Sigmoid colon (tissue), 7 donors: ENCODE measurements at places on chromosomes 3 and 15. TPM values are rescaled to one million over a fixed set of nuclear protein-coding genes. Genes with fewer than 3 reads are reported as not detected.

Gene PTPRG
- total RNA-seq, result 75.1 TPM

Gene PLA1A
- 1.2 TPM for total RNA-seq

Gene SERINC4
- not detected for total RNA-seq

Gene CCDC66
- total RNA-seq, result 31.0 TPM

Gene FRMD4B
- 12.9 TPM for total RNA-seq

Gene ZDHHC19
- not detected for total RNA-seq

GRCh38 chr15:67746022-67746421, 79.3 kb upstream of the SKOR1 start:
- H3K4me1 ChIP-seq, result peaks cover 26% of the 10 kb centered on the region
- H3K4me3 ChIP-seq, result no peak overlapping the region
- no peaks in the 10 kb centered on the region for H3K27me3 ChIP-seq
- no peak for DNase-seq
- H3K36me3 ChIP-seq, result no peaks in the 10 kb centered on the region

- H3K27me3 ChIP-seq, result no peaks in the 10 kb centered on the region
- H3K36me3 ChIP-seq, result no peaks in the 10 kb centered on the region
- no peak for DNase-seq
- H3K4me3 ChIP-seq, result no peak overlapping the region
- H3K4me1 ChIP-seq, result no peaks in the 10 kb centered on the region
- no peak overlapping the region for H3K27ac ChIP-seq
These were observed 158.7 kb upstream of the ROBO1 start for GRCh38 chr3:79926522-79926921.

DNA sequence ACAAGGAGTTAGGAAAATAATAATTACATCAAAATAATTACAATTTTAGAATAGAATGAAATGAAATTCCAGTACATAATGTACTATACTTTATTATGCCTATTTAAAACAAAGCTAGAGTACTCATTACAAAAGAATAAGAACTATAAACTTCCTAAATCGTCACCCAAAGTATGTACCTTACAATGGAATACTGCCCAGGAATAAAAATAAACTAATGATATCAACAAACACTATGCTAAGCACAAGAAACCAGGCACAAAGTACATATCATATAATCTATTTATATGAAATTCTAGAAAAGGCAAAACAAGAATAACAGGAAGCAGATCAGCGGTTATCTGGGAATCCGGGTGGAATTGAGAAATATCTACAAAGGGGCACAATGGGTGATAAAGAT, 84.7 kb downstream of the MYO9A start:
- no peak overlapping the region for H3K4me3 ChIP-seq
- H3K27ac ChIP-seq, result peak overlapping the region; percentile 55
- H3K36me3 ChIP-seq, result no peaks in the 10 kb centered on the region
- DNase-seq, result no peak

GRCh38 chr3:37571269-37571668, 290.4 kb upstream of the CTDSPL start:
- H3K27ac ChIP-seq, result no peak overlapping the region
- H3K27me3 ChIP-seq, result no peaks in the 10 kb centered on the region
- no peaks in the 10 kb centered on the region for H3K36me3 ChIP-seq
- DNase-seq, result no peak
- no peak overlapping the region for H3K4me3 ChIP-seq

DNA sequence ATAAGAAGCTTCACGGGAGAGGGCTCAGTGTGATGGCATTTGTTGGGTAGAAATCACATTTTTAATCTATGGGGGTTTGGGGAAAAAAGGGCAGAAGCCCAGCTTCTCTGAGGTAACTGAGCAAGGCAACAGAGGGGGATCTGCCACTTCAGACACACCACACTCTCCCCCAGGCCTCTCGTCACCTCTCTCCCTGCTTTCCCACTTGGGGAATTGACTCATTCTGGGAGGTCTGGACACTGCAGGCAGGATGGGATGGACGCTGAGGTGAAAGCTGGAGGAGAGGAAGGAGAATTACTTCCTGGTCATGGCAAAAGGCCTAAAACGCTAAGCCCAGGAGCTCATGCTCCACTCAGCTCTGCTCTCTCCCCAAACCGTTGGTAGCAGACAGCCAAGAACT, 33.2 kb downstream of the MYO5C start:
- no peak for DNase-seq
- H3K27me3 ChIP-seq, result no peaks in the 10 kb centered on the region

DNA sequence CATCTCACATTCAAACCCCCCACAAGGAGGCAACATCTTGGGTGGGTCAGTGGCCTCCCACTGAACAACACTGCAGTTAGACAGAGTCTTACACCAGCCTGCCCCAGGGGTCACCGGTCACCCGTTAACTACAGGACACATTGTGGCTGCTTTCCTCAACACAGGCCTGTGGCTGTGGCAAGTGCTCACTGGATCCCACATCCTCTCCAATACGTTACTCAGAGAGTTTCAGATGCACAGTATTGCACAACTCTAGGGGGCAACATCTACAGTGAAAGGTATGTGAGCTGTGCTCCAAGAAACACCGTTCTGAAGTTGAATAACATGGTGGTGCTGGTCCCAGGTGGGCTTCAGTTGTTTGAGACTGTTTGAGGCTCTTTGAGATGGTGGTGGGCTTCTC, 41.0 kb downstream of the CTDSPL start:
- H3K27ac ChIP-seq, result no peak overlapping the region
- no peak overlapping the region for H3K4me3 ChIP-seq
- H3K27me3 ChIP-seq, result no peaks in the 10 kb centered on the region
- no peak for DNase-seq
- H3K36me3 ChIP-seq, result no peaks in the 10 kb centered on the region

GRCh38 chr15:43144512-43144911, 11.1 kb downstream of the TMEM62 start:
- H3K36me3 ChIP-seq, result peaks cover 24% of the 10 kb centered on the region
- H3K4me1 ChIP-seq, result no peaks in the 10 kb centered on the region
- no peak for DNase-seq
- no peaks in the 10 kb centered on the region for H3K27me3 ChIP-seq
- H3K27ac ChIP-seq, result no peak overlapping the region
- H3K4me3 ChIP-seq, result no peak overlapping the region

GRCh38 chr15:99580076-99580475, 14.3 kb downstream of the MEF2A start:
- DNase-seq, result no peak
- no peaks in the 10 kb centered on the region for H3K27me3 ChIP-seq
- peaks cover 61% of the 10 kb centered on the region for H3K4me1 ChIP-seq
- H3K27ac ChIP-seq, result no peak overlapping the region
- no peak overlapping the region for H3K4me3 ChIP-seq

GRCh38 chr3:79086514-79086913, 681.3 kb downstream of the ROBO1 start:
- no peaks in the 10 kb centered on the region for H3K36me3 ChIP-seq
- no peak overlapping the region for H3K4me3 ChIP-seq
- H3K27ac ChIP-seq, result no peak overlapping the region
- H3K27me3 ChIP-seq, result no peaks in the 10 kb centered on the region
- DNase-seq, result peak; percentile 62

- H3K36me3 ChIP-seq, result no peaks in the 10 kb centered on the region
- no peak overlapping the region for H3K27ac ChIP-seq
- DNase-seq, result no peak
- peaks cover 28% of the 10 kb centered on the region for H3K4me1 ChIP-seq
These were observed 254.1 kb downstream of the UACA start for GRCh38 chr15:70509282-70509662.

GRCh38 chr15:71202712-71203111, 87.4 kb downstream of the THSD4 start:
- no peak overlapping the region for H3K27ac ChIP-seq
- no peaks in the 10 kb centered on the region for H3K27me3 ChIP-seq
- H3K36me3 ChIP-seq, result no peaks in the 10 kb centered on the region
- no peak overlapping the region for H3K4me3 ChIP-seq
- no peak for DNase-seq

- no peaks in the 10 kb centered on the region for H3K36me3 ChIP-seq
- H3K4me1 ChIP-seq, result no peaks in the 10 kb centered on the region
- no peak overlapping the region for H3K4me3 ChIP-seq
- DNase-seq, result no peak
- H3K27me3 ChIP-seq, result no peaks in the 10 kb centered on the region
These were observed 138.3 kb upstream of the ROBO1 start for GRCh38 chr3:79906106-79906505.

- H3K27ac ChIP-seq, result no peak overlapping the region
- H3K4me3 ChIP-seq, result no peak overlapping the region
- no peaks in the 10 kb centered on the region for H3K36me3 ChIP-seq
- H3K4me1 ChIP-seq, result no peaks in the 10 kb centered on the region
- H3K27me3 ChIP-seq, result no peaks in the 10 kb centered on the region
- DNase-seq, result no peak
These were observed 144.1 kb downstream of the ALDH1A2 start for GRCh38 chr15:57921371-57921770.

DNA sequence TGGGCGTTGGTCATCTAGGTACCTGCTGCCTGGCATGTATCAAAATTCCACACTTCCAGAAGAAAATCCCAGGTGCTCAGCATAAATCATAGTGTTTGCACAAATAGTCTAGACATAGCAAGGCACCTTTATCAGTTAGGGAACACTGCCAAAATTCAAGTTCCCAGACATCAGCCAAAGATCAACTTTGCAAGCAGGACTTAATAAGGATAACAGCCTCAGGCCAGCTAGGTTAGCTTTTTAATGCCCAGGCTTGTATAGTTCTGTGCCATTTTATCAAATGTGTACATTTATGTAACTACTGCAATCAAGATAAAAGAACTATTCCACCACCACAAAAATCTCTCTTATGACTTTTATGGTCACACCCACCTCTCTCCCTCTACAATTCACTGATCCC, 30.7 kb downstream of the DZIP3 start:
- H3K4me3 ChIP-seq, result no peak overlapping the region
- H3K27ac ChIP-seq, result no peak overlapping the region
- no peaks in the 10 kb centered on the region for H3K36me3 ChIP-seq
- no peak for DNase-seq
- no peaks in the 10 kb centered on the region for H3K4me1 ChIP-seq
- no peaks in the 10 kb centered on the region for H3K27me3 ChIP-seq

DNA sequence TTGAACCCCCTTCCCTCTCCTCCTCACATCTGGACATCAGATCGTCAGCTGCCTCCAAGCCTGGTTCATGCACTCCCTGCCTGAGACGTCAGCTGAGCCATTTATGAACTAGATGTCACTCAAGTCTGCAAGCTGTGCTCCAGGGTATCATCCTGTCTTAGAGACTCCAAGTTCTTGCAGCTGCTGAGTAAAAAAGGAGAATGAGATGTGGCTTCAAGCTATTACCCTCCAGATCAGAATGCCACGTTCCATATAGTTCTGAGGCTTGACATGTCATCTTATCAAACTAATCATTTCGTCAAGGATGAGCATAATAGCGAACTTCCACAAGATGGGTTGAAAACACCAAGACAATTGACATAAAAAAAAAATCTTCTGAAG, 766.3 kb downstream of the TBL1XR1 start:
- H3K4me3 ChIP-seq, result no peak overlapping the region
- no peak overlapping the region for H3K27ac ChIP-seq
- no peaks in the 10 kb centered on the region for H3K36me3 ChIP-seq
- H3K27me3 ChIP-seq, result no peaks in the 10 kb centered on the region
- no peak for DNase-seq
- H3K4me1 ChIP-seq, result no peaks in the 10 kb centered on the region

- H3K36me3 ChIP-seq, result no peaks in the 10 kb centered on the region
- DNase-seq, result no peak
- no peak overlapping the region for H3K27ac ChIP-seq
- H3K4me3 ChIP-seq, result no peak overlapping the region
- H3K4me1 ChIP-seq, result no peaks in the 10 kb centered on the region
These were observed 54.8 kb downstream of the BTD start for GRCh38 chr3:15656342-15656741.

DNA sequence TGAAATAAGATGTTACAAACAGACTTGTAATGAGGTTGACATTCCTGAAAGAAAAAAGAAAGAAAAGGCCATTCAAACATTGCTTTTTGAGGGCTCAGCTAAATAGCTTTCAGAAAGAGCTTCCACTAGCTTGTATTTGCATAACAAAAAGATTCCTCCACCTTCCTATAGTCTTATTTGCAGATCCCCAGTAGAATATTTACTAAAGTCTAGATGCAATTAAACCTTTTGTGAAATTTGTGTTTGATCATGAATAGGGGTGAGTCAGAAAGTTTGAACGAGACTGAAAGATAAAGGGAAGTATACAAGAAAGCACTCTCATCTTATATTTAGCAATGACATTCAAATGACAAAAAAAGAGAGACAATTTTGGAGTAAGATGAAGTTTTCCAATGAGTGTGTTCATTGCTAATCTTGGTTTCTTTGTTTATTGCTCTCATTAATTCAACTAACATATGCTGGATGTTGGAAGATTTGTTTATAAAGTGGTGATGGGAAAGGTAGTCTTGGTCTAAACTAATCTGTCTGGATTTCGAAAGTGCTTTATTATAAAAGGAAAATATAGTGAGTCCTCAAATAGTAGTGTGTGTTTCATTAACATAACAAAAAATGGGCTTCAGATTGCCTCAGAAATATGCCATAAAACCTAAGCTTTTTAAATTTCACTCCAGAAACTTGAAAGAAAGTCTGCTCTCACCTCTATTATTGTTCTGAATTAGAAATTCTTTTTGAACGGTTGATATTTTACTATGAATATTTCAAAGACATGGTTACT, 9.1 kb upstream of the CADPS start:
- peaks cover 9% of the 10 kb centered on the region for H3K27me3 ChIP-seq
- H3K4me1 ChIP-seq, result no peaks in the 10 kb centered on the region
- no peaks in the 10 kb centered on the region for H3K36me3 ChIP-seq

DNA sequence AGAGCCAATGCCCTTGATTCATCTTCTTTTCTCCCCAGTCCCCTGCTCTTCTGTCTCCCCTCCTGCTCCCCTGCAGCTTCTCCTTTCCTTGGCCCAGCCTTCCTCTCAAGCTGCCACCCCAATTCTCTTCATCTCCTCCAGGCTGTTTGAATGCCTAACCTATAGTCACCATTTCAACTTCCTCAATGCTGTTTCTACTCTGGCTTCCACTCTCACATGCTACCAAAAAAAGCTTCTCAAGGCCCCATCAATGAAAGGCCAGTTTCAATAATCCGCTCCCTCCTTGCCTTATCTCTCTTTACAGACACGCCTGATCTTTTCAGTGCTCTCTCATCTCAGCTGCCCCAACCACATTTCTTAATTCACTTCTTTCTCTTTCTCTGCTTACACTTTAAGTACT, 212.2 kb upstream of the GPR149 start:
- H3K27me3 ChIP-seq, result no peaks in the 10 kb centered on the region
- no peaks in the 10 kb centered on the region for H3K36me3 ChIP-seq
- no peak overlapping the region for H3K27ac ChIP-seq
- H3K4me1 ChIP-seq, result no peaks in the 10 kb centered on the region
- DNase-seq, result no peak
- no peak overlapping the region for H3K4me3 ChIP-seq

GRCh38 chr3:61518590-61518989, 42.8 kb upstream of the PTPRG start:
- no peak overlapping the region for H3K4me3 ChIP-seq
- no peak for DNase-seq
- H3K27me3 ChIP-seq, result no peaks in the 10 kb centered on the region
- no peaks in the 10 kb centered on the region for H3K4me1 ChIP-seq
- H3K27ac ChIP-seq, result no peak overlapping the region
